ENCODE measurements at places on chromosomes 5 and 9.

DNA sequence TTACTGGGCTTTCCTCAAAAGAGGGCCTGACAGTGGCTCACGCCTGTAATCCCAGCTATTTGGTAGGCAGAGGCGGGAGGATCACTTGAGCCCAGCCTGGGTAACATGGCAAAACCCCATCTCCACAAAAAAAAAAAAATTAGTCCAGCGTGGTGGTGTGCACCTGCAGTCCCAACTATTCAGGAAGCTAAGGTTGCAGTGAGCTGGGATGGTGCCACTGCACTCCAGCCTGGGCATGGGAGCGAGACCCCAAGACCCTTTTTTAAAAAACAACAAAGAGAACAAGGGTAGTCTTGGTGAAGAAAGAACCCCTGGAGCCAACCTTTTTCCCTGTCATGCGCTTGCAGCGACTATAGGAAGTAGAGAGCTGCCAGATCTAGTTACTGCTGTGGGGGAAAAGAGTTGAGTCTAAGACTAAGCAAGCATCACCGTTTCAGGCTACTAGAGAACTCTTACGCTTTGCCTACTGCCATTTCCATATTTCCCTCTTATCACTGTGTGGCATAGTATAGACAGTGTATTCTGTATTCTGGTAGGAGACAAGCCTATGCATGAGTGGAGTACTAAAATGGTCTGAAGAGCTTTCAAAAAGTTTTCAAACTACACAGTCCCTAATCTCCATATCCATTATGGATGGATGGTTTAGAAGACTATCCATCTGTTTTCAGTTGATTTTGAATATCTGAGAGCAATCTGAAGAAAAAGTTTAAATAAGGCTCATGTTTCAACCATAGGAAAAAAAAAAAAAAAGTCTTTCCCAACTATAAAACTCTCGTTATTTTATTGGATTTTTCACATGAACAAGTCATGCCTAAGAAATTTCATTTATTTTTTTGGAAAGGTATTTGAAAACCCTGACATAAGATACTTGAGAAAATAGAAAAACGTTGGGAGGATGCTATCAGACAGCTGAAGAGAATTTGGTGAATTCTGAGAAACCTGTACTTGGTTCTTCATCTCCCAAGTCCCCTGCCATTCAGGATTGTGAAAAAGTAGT, 2.6 kb downstream of the C9orf40 start:
- DNase-seq = no peak

DNA sequence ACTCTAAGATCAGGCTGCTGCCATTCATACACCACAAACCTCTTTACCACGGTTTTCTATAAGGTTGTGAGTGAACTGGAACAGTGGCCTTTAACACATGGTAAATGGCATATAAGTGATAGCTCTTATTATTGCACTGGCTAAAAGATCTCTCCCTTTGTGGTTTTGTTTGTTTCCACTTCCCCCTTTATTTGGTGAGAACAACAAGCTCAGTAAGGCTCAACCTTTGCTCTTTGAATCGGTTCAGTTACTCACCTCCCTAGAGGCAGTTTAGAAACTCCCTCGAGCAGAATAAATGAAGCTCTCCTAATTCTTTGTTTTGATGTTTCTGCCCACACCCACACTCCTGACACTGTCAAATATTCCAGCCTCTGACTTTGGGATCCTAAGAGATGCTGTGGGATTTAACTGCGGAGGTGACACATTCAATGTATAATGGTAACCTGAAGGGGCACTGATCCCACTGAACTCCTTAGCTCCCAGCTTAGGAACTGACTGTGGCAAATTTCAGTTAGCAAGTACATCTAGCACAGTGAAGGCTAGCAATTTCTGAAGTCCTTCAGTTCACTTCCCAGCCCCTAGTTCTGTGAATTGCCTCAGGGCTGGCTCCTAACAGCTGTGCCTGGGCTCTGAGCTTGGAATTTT, 22.5 kb upstream of the RAD23B start:
- DNase-seq = no peak

DNA sequence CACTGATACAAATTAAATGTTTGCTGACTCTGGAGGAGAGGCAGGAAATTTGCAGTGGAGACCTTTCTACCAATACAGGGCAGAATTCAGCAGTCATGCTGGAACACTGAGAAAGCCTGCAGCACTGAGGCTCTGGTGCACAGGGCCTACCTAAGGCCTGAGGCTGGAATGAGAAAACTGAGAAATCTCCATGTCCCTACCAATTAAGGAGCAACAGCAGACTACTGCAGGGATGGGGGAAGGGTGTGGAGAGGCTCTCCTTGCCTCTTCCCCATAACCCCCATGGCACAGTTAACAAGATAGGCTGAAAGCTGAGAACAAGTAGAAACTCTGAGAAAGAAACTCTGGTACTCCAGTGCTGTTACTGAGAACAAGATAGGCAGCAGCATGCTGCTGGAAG, 10.5 kb downstream of the FBXO4 start:
- DNase-seq = no peak

- no peak for DNase-seq
Observed at GRCh38 chr9:71004196-71004595, 117.2 kb downstream of the TRPM3 start.

GRCh38 chr5:108727236-108727650, 20.5 kb upstream of the FER start:
- DNase-seq = no peak

DNA sequence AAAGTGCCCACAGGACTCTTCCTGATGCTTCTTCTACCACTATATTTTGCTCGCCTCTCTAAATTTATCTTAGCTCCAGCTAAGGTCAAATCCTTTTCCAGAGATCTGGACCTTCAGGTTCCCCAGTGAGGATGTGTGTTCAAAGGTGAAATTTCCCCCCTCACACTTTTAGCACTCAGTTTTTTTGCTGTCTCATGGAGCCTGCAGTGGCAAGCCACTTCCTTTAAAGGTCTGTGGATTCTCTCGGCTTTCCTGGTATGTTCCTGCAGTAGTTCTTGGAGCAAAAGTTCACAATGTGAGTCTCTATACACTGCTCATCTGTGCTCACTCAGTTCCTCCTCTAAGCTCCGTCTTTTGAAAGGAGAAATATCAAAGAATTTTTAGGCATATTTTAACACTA, 181.4 kb downstream of the LURAP1L start:
- DNase-seq = no peak

DNA sequence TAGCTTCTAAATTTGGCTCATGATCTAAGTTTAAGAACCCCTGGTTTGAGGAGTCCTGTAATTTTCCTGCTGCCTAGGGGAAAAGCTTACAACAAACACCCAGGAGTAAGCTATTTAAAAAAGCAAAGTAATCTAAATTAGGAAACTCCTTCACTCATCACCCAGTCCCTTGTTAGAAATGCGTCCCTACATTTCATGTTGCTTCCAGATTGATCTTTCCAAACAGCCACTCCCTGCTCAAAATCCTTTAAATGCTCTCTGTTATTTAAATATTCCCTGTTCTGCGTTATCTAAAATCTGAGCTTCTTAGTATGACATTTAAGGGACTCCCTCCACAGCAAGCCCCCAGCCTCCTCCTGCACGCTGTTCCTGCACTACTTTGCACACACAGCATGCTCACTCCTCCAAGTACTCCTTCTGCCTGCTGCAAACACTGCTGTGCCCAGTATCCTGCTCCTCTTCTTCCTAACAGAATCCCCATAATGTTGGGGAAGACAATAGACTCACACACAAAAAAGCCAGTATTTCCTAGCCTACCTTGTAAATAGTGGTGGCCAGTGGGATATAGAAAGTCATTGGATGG, 123.3 kb upstream of the RASEF start:
- DNase-seq = no peak

Measured in hypothalamus (tissue), 51 donors.